AG09309 (cell line): ENCODE measurements at places on chromosomes 5 and 9.

DNA sequence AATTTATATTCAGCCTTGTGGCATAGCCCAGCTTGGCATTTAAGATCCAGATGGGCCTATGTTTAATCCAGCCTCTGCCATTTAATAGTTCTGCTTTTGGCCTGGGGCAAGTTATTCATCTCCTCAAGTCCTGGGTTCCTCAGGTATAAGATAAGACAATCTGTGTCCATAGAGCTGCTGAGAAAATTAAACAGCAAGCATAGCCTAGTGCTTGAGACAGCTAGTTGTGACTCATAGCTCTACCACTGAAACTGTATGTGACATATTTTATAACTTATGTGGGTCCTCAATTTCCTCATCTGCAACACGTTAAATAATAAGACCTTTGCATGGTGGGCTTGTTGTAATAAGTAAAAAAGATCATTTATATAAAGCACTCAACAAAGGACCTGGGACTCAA, 53.3 kb upstream of the ATP10B start:
- no peak for DNase-seq

GRCh38 chr5:142636093-142636492, 49.8 kb downstream of the FGF1 start:
- DNase-seq = no peak

GRCh38 chr9:132181796-132182313, 20.0 kb downstream of the NTNG2 start:
- no peak for DNase-seq

GRCh38 chr5:18171684-18172083, 537.4 kb downstream of the TAF11L14 start:
- DNase-seq = no peak

DNA sequence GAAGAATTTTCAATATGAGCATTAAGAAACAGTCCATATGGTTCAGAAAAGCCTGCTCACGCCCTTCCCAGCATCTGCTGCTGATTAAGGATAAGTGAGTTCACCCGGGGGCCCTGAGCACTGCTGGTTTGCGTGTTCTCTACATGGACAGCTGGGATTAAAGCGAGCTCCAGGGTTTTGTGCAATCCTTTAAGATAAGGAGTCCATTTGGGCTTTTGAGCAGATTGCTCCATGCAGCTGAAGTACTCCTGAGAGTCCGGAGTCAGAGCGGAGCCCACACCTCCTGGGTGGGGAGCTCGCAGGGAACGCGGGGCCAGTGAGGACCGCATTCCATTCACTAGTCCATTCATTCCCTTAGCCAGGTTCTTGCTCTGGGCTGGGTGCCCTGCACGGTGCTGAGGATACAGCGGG, 149.3 kb upstream of the COL5A1 start:
- DNase-seq = peak; percentile 94

DNA sequence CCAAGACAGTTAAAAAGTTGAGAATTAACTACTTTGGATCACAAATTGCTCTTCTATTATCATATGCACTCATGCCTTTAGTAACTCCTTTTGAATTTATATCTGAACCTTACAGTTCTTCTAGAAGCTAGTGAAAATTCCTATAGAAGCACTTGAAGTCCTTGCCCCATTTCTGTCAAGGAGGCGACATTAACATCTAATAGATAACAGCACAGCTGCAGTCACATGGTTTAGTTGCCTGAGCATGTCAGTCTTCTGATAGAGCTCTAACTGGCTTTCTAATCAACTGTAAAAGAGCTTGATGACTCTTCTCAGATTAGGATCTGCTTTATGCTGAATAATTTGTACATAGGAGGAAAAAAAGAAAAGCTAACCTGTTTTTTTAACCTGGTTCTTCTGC, 9.0 kb downstream of the RFESD start:
- DNase-seq = no peak

DNA sequence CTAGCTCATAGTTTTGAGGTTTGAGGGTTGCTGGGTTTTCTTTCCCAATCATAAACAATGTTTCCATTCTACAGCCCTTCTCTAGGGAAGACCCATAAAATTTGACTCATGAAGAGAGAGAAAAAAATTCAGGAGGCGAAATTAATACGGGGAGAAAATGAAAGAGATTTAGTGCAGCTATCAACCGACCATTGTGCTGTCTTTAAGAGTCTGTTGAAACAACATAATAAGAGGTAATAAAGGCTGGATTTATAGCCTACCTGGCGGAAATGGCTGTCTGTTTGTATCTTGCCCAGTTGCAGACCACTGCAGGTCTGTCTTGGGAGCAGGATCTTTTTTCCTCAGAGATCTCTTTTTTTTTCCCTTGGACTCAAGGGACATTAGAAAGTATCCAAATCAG, 66.9 kb downstream of the TLR4 start:
- no peak for DNase-seq
